ENCODE measurements at places on chromosomes 12 and 14.

- no peak for DNase-seq
Observed at GRCh38 chr14:67943947-67944346, 124.4 kb downstream of the RAD51B start.

- DNase-seq: no peak
Observed at GRCh38 chr14:100476012-100476822, 111.0 kb downstream of the BEGAIN start.

DNA sequence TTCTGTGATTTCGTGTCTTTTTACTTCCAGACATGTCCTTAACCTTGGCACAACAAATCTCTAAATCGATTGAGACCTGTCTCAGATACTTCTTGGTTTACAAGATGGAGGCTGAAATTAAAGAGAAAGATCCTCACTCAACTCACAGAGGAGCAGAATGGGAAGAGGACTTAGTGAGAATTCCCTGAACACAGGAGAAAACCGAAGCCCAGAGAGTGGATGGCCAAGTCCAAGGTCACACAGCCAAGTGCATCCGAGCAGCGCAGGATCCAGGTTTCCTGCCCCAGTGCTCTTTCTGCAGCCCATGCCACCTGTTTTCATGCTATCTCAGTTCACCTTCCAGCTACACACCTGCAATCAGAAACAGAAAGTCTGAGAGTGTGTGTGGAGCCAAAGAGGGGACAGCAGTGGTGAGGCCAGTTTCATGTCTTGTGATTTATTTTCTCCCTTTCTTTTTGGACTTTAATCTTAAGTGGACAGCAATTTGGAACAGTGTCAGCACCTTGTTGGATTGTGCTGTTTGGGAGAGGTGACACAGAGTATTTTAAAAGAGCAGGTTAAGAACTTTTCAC, 22.9 kb upstream of the TCL1B start:
- DNase-seq: no peak

DNA sequence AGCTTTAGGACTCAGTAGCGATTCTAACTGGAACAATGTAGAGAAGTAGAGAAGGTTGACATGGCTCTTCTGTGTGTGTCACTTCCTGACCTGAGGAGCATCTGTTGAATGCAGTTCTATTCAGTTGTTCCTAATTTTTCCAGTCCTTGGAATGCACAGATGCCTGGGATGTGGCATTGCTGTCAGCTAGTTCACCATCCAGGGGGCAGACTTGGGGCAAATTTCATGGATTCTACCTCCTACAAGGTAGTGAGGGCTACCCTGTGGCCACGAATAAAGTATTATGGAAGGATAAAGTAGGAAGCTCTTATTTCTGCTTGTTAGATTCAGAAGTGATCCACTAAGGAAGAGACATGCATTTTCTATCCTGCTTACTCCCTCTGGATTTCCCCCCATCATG, 74.4 kb upstream of the GPATCH2L start:
- no peak for DNase-seq

DNA sequence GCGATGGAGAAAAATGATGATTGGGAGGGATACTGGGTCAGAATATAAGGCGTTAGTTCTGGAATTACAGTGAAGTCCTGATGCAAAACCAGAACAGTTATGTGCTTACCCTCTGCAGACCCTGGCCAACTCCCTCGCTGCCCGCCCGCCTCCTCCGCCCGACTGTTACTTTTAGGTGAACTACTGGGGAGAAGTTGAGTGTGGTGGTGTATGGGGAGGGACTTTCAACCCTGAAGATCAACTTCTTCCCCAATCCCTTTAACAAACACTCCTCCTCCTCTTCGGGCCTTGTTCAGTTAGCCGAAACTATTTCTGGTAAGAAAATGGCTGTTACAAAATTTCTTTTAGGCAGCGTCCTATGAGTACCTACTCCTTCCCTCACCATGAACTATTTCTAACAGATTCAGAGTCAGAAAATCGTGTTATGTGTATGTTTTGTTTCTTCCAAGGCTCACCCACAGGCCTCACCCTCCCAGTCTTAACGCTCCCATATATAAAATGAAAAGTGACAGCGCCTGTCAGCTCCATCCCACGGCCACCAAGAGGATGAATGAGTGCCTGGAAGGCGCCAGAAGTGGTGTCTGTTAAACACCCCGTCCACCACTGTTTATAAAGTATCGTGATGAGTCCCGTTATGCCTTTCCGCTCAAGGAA, 1.3 kb downstream of the FBXO33 start:
- peak; percentile 36 for DNase-seq

DNA sequence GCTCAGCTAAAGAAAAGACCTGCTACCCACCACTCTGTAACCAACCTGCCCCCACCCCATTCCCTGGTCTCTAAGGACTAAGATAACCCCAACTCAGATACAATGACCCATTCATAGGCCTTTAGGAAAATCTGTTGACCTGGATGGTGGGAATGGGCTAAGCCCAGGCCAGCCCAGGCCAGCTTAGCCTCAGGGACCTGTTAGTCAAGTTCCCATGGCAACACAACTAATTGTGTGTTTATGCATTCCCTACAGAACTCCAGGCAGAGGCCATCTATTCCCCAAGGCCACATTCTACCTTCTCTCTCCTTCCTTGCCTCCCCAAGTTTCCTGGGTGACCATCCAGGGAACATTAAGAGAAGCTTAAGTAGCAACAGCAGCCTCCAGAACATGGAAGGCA, 16.1 kb upstream of the KRT8 start:
- DNase-seq: no peak

DNA sequence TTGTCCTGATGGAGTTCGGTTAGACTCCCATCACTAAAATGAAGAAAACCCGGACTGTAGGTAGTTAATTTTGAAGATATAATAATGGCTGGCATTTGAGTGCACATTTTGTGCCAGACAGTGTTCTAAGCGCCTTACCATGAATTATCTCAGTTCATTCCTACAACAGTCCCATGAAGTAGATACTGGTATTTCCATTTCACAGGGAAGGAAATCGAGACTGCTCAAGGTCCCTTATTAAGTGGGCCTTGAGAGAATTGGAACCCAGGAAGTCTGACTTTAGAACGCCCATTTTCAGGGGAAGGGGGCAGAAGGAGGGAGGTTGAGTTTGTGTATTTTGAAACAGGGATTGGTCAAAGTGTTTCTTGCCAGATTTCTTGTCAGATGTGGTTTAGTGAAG, 855 bp downstream of the MNAT1 start:
- DNase-seq: no peak

DNA sequence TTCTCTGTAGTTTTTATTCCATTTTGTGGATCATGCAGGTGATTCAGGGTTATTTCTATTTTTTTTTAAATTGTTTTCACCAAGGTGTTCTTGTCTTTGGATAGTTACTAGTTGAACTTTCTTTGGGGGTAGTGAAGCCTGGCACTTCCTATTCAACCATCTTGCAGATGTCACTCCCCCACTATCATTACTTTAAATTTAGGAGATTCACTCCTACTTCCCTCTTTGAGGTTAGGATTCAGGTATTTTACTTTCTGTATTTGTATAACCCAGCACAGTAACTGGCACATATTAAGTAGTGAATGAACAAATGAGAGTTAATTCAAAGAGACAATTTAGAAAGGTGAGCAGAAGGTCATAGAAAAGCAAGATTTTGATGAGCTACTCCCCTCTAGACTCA, 255.6 kb downstream of the ATP23 start:
- DNase-seq: no peak

- DNase-seq: no peak
Observed at GRCh38 chr14:36383767-36384431, 63.5 kb upstream of the MBIP start.

GRCh38 chr14:54669721-54670561, 103.0 kb downstream of the SAMD4A start:
- no peak for DNase-seq

All from bone marrow (tissue), 2 donors.